Spleen (tissue), 13 donors: ENCODE measurements at places on chromosomes 1 and 21. TPM values are rescaled to one million over a fixed set of nuclear protein-coding genes. Genes with fewer than 3 reads are reported as not detected.

Gene OR2L3
- not detected for polyA plus RNA-seq

Gene KRTAP19-3
- polyA plus RNA-seq: not detected

Gene OR2L2
- polyA plus RNA-seq: 0.05 TPM

Gene TCEA3
- 11.0 TPM for polyA plus RNA-seq

Gene ARHGEF19
- polyA plus RNA-seq: 4.8 TPM

Gene AADACL3
- polyA plus RNA-seq: not detected

Gene LCE1E
- polyA plus RNA-seq: not detected

Gene ACKR1
- polyA plus RNA-seq: 68.3 TPM

Gene CD48
- polyA plus RNA-seq: 479 TPM

Gene PRAMEF13
- not detected for polyA plus RNA-seq

Gene FAM89A
- 12.4 TPM for polyA plus RNA-seq
